ENCODE measurements at places on chromosomes 4 and X.

GRCh38 chr4:112726041-112726440, 89.1 kb downstream of the LARP7 start:
- DNase-seq = peak; percentile 7

GRCh38 chr4:138788267-138788790, 227.3 kb upstream of the NOCT start:
- no peak for DNase-seq

GRCh38 chr4:24928708-24929107, 15.9 kb upstream of the CCDC149 start:
- no peak for DNase-seq

GRCh38 chr4:148563684-148564083, 121.5 kb upstream of the NR3C2 start:
- no peak for DNase-seq

DNA sequence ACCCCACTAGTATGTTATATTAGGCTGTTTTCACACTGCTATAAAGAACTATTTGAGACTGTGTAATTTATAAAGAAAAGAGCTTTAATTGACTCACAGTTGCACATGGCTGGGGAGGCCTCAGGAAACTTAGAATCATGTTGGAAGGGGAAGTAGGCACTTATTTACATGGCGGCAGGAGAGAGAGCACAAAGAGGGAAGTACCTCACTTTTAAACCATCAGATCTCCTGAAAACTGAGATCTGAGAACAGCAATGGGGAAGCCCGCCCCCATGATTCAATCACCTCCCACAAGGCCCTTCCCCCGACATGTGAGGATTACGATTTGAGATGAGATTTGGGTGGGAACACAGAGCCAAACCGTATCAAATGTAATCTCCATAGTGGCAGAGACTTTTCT, 45.4 kb upstream of the XK start:
- DNase-seq = no peak

- DNase-seq = no peak
These were observed 72.1 kb upstream of the IGFBP7 start for GRCh38 chr4:57182132-57182874.

- DNase-seq = no peak
These were observed 109.4 kb downstream of the DLG3 start for GRCh38 chrX:70554081-70554480.

GRCh38 chrX:15497865-15498264, 2.7 kb upstream of the BMX start:
- no peak for DNase-seq

GRCh38 chr4:123922847-123923246, 526.3 kb downstream of the SPRY1 start:
- DNase-seq = no peak

GRCh38 chrX:3219667-3220066, 126.8 kb downstream of the MXRA5 start:
- no peak for DNase-seq

GRCh38 chr4:173337463-173337862, 3.3 kb upstream of the HMGB2 start:
- no peak for DNase-seq

- peak; percentile 30 for DNase-seq
These were observed 113.3 kb downstream of the ELOVL6 start for GRCh38 chr4:110085131-110085530.

DNA sequence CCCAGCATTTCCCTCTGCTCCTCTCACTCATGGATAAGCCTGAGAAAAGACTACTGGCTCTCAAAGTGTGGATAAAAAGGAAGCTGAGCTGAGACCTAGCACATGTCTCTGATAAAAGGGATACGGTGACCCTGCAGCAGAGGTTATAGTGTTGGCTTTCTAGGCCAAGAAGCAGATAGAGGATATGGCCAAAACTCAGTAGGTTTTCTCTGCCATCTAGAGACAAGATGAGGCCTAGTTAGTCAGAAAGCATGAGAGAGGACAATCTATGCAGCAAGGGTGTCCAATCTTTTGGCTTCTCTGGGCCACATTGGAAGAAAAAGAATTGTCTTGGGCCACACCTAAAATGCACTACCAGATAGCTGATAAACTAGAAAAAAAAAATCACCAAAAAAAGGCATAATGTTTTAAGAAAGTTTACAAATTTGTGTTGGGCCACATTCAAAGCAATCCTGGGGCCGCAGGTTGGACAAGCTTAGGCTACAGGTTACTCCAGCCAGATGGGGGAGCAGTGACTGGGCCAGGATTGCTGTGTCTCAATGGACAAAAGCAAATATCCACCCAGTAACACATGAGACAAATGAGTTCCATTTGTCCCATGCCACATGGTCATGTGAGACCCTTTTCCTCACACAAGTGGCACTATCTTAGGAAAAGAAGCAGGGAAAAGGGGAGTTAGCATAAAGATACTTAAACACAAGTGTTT, 411.4 kb downstream of the INPP4B start:
- no peak for DNase-seq

DNA sequence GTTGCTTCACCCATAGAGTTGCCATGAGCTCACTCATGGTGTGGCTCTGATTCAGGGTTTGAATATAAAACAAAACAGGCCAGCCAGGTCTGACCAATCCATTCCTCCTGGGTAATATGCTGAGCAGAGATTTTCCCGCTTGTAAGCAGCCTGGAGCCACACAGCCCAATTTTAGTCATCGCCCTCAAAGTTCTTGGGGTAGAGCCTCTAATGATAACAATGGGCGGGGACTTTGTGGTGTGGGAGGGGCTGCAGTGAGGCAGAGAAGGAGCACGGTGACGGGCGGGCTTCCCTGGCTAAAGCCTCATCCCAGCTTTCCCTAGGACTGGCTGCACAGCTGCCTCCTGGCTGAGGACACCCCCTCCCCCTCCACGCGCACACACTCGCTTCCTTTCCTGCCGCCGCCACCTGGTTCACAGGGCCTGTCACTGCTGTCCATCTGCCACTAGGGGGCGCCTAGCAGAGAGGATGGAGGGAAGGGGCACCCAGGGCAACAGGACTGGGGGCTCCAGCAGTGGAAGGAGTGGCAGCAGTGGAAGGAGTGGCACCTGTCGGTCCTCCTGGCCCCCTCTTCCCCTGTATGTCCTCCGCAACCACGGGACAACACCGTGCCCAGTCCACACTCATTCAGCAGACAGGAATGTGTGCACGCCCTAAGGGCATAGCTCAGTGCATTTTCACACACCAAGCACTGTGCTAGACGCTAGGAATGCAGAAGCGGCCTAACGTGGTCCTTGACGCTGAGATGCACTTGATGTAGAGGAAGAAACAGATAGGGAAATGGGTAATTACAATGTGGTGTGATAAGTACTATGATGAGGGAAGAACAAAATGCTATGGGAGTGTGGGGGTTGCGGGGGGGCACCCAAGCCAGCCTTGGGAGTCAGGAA, 26.8 kb downstream of the PRPS1 start:
- peak; percentile 75 for DNase-seq

DNA sequence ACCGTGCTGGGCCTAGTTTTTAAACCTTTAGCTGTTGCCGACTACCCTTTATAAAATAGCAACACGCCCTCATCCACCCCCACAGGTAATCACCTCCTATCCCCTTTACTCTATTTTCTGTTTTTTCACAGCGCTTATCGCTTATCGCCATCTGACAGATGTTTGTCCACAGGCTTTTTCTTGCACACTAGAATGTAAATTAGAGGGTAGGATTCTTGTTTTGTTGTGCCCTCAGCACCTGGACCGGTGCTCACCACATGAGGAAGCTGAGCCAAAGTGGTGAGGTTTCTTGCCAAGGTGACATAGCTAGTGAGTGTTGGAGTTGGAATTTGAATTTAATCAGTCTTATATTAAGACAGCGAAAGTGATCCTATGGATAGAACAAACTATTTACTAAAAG, 2.9 kb upstream of the RBBP7 start:
- peak; percentile 49 for DNase-seq

DNA sequence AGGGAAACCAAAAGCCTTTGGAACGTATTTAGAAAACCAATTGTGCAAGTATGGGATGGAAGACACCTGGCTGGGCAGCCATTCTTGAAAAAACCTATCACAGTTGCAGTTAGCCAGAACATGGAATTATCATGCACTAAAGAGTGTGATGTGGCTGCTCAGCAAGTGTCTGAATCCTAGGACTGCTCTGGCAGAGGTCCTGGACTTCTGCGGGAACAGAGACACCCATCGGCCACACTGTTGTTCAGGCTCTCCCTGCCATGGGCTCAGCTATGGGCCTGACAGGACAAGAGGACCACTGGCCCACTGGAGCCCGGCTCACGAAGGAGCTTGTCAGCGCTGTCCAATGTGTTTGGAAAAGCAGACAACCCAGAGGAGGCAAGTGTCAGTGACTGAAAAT, 115.7 kb upstream of the GPC4 start:
- no peak for DNase-seq

GRCh38 chr4:38663801-38664705, at the start of gene KLF3:
TSS of gene KLF3 (plus strand) at chr4:38664199. CDS start at chr4:38680626, 16,427 bp downstream.
- peak; percentile 86 for DNase-seq

GRCh38 chr4:119570401-119570800, 58.2 kb downstream of the PDE5A start:
- DNase-seq = no peak

DNA sequence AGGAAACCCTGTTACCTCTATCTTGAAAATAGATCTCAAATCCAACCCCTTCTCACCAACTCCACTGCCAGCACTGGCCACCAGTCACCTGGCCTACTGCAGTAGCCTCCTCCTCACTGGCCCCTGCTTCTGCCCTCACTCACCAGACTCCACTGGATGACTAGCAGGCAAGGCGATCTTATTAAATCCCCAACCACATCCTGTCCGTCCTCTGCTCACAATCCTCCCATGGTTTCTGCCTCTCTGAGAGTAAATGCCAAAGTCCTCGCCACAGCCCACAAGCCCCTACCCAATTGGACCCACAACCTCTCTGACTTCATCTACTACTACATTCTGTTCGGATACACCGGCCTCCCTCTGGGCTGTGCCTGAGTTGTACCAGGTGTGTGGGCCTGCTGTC, 5.4 kb upstream of the PIM2 start:
- no peak for DNase-seq

DNA sequence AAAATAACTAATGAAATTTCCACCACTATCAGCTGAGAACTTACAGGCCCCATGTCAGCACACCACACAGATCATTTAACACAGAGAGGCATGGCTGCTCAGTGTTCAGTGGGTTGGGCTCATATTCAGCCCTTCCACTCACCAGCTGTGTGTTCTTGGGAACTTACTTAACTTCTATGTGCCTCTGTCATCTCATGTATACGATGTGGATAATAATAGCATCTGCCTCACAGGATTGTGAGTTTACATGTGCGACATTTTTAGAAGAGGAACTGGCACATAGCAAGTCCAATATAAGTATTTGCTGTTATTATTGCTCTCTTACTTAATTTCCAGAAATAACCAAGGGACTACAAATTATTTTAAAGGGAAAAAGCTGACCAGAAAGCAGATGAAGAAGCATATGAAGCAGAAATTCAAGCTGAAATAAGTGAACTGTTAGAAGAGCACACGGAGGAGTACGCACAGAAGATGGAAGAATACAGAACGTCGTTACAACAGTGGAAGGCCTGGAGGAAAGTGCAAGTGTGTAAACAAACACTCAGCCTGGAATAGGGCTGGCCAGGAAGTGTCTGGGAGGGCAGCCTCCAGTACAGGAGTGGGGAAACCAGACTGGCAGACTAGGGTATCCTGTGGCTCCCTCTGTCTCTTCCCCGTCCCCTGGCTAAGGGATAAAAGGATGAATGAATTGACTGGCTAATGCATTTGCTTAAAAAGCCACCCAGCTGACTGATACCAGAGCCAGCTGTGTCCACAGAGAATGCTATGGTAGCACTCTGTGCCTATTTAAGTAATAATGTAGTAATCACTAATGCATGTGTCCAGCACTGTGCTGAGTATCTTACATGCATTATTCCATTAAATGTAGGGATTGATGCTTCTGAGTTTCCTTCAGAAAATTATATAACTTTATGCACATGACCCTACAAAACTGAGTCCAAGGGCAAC, 67.1 kb downstream of the CC2D2A start:
- DNase-seq = no peak

DNA sequence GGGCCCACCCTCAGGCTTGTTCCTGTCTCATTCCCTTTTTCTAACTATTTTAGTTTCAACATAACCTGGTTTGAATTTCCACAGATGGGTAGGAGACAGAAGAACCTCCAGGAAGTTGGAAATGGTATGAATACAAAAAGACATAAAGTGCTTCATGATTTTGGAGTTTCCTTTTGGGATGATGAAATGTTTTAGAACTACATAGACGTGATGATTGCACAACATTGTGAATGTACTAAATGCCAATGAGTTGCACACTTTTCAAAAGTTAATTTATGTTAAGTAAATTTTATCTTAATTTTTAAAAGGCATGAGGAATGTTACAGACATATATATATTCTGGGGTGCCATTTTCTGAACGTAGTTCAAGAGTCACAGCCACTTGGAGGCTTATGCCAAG, 41.1 kb upstream of the IBSP start:
- DNase-seq = no peak

GRCh38 chr4:38717604-38718003, 53.6 kb downstream of the KLF3 start:
- DNase-seq = no peak

- DNase-seq = peak; percentile 75
These were observed 239.6 kb downstream of the GRXCR1 start for GRCh38 chr4:43132010-43132582.

GRCh38 chrX:45669715-45670340, 469.2 kb upstream of the DIPK2B start:
- DNase-seq = no peak

DNA sequence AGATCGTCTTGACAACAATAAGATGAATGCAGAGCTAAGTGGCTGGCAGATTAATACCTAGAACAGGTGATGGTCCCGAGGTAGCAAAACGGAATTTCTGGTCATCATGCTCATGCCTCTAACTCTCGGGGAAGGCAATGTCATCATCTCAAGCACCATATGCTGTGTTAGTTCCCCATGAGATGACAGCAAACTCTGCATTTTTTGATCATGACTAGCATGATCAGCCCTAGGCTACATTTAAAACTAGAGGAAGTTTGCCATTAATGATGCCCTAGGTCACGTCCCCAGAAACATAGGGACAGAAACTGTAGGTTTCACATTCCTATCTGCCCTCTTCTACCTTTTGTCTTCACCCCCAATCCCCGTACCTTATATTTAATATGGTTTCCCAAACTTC, 11.6 kb downstream of the LPAR4 start:
- no peak for DNase-seq

DNA sequence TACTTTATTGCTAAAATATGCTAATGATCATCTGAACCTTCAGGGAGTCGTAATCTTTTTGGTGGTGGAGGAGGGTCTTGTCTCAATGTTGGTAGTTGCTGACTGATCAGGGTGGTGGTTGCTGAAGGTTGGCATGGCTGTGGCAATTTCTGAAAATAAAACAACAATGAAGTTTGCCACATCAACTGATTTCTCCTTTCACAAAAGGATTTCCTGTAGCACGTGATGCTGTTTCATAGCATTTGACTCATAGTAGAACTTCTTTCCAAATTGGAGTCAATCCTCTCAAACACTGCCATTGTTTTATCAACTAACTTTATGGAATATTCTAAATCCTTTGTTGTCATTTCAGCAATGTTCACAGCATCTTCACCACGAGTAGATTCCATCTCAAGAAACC, 19.3 kb downstream of the DDIT4L start:
- no peak for DNase-seq
